ENCODE measurements at places on chromosomes 1 and 21.

- DNase-seq: no peak
These were observed 257.4 kb upstream of the USP25 start for GRCh38 chr21:15472108-15473040.

DNA sequence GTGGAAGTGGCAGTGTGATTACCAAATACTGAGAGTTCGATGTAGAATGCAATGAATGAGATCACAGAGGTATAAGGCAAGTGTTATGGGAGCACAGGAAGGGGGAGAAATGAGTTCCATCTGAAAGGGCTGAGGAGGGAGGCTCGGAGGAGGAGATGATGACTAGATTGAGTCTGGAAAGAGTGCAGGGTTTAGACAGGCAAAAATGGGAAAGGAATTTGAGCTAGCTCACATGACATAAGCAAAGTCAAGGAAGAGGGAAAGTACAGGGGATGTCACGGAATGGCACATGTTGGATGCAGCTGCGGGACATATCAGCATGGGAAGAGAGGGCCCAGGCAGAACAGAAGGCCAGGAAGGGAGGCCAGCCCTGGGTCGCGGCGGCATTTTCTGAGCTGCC is 132.7 kb downstream of the RUNX1 start:
- DNase-seq: no peak

GRCh38 chr1:182046763-182047162 is 14.7 kb downstream of the ZNF648 start:
- DNase-seq: no peak

- DNase-seq: no peak
These were observed 253.9 kb downstream of the DUSP10 start for GRCh38 chr1:221487781-221488524.

DNA sequence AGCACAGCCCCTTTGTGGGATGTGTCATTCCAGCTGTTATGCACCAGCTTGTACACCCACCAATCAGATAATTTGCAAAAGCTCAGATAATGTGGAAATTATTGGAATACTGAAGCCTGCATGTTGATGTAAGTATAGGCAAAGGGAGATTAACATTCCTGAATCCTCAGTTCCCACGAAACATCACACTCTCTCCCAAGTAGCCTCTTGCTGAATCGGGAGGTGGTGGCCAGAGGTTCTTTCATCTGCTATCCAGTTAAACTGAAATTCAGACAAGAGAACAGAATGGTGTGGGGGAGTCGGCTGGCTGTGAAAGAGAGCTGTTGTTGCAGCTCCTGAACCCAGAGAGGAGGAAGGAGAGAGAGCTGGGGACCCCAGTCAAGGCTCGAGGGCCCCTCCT is 170.9 kb downstream of the ZBTB18 start:
- no peak for DNase-seq

DNA sequence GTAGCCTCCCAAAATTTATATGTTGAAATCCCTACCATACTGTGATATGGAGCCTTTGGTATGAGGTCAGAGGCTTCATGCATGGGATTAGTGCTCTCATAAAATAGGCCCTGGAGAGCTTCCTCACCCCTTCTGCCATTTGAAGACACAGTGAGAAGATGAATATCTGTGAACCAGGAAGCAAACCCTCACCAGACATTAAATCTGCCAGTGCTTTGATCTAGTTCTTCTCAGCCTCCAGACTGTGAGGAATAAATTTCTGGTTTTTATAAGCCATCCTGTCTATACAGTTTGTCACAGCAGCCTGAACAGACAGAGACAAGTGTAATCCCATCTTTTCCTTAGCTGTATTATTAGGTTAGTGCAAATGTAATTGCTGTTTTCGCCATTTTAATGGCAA is 88.4 kb downstream of the OLFML2B start:
- DNase-seq: no peak

Data from activated naive CD4-positive, alpha-beta T cell (primary cell).